ENCODE measurements at places on chromosomes 12 and 14.
A peak's percentile ranks its signal among the peaks of the same experiment; 100 is the strongest.

- DNase-seq: no peak
These were observed 130.9 kb downstream of the SAMD4A start for GRCh38 chr14:54697803-54698202.

DNA sequence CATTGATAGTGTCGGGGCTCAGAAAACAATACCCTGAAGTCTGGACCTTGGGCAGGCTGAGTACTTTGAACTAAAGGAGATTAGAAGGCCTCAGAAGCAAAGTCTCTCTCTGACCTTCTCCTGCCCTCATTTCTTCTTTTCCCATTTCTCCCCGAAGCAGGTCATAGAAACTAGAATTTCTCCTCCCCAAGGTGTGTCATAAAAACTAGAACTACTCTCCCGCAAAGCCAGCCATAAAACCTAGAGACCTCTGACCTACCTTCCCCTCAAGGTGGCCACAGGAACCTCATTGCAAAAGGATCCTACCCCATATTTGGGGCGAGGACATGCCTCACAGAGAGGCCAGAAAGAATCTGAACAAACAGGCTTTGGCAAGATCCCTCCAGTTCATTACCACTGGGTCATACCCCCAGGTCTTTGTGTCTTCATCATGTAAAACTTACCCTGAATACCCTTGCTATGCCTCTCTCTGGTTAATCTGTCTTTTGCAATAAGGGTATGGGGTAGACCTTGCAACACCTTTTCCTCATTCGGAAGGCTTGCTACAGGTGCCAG is 64.7 kb upstream of the ZFP36L1 start:
- no peak for DNase-seq

- DNase-seq: no peak
These were observed 1089.1 kb downstream of the SLC6A15 start for GRCh38 chr12:83823386-83824045.

DNA sequence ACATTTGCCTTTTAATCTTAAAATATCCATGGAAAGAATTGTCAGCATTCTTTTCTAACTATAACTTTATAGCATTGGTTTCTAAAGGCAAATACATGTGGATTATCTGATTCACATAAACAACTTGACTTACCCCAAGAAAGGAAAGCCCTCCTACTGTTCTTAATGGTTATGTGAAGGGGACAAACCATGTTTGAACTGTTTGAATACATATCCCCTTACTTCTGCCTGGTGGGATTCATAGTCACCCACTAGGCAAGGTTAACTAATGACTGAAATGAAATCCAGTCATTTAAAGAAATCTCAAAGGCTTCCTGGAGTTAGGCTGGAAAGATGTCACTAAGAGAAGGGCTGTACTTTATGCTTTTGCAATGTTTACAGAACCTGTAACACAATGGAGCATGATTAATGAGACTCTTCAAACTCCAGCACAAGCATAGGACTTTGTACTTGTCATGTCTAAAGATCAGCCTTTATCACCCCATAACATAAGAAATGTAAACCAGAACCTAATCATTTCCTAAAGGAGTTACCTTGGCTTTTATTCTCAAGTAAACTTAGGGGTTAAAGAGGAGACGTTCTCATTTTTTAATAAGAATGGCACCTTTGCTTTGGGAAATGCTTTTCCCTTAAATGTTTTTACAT is 10.2 kb upstream of the FLRT2 start:
- DNase-seq: no peak

DNA sequence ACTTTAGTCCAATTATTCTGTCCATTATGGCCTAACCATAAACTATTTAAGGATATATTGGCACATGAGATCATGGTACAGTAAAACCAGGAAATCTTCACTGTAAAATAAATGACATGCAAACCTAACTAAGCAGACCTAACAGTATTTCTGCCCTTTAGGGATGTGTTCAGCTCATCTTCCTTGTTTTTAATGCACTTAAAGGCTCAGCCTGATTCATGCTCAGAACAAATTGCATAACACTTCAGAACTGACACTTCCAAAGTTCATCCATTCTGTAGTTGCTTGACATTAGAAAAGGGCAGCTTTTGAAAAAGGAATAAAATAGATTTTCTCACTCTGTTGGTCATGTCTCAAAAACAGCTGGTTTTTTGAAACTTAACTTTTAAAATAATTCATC is 708.5 kb downstream of the C12orf50 start:
- no peak for DNase-seq

DNA sequence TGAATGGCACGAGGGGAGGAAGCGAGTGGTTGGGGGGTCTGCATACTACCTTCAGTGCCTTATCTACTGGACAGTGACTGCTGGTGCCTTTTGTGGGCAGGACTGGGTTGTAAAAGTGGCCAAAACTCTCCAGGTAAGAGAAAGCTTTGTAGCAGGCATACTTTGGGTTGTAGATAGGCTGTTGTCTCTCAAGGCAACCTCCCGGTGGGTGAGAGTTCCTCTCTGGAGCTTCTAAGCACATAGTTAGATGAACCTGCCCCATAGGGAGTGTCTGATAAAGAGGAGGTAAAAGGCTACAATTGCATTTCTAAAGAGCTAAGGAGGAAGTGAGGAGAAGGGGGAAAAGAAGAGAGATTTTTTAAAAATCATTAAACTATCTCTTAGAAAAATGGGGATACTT is 4.2 kb upstream of the DAD1 start:
- DNase-seq: no peak

- DNase-seq: no peak
These were observed 34.7 kb downstream of the GPATCH2L start for GRCh38 chr14:76186308-76187027.

DNA sequence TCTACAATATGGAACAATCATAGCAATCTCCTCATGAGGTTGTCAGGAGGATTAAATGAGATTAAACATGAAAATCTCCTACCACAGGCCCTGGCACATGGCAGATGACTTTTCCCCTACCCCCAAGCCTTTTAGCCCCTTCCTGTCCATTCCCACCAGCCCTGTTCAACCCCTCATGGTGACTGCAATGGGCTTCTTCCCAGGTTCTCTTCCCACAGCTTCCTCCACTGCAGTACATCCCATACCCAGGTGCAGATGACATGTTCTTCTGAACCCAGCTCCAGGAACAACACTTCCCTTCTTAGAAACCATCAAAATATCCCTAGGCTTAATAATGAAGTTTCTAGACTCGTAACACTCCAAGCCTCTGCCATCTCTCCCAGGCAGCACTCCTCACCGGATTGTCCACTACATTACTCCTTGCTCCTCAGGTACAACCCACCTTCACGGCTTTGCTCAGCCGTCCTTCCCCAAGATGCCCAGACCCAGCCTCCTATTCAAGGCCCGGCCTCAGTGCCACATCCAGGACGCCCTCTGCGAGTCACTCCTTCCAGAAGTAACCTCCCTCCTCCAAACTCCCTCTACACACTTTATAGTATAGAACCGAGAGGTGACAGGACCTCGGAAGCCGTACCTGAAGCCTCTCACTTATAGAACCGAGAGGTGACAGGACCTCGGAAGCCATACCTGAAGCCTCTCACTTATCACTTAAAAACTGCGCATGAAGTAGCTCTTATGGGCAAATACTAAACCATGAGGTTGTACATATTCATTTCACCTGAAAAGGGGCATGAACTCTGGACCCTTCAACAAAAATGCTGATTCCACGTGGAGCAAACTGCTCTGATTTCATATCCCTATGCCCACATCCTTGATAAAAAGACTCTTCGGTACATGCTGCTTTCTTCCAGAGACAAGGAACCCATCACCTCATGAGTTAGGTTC is 1.5 kb downstream of the CRACR2A start:
- no peak for DNase-seq

DNA sequence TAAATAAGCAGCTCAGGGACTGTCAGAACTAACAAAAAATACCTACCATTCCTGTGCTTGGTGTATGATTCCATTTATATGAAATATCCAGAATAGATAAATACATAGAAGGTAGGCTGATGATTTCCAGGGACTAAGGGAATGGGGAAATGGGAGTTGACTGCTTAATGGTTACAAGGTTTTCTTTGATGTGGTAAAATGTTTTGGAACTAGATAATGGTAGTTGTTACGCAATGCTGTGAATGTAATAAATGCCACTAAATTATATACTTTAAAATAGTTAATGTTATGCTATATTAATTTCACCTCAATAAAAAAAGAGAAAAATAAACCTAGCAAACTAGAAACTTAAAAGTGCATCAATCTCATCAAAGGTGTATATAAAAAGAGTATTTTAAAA is 41.1 kb downstream of the CEP83 start:
- DNase-seq: no peak

DNA sequence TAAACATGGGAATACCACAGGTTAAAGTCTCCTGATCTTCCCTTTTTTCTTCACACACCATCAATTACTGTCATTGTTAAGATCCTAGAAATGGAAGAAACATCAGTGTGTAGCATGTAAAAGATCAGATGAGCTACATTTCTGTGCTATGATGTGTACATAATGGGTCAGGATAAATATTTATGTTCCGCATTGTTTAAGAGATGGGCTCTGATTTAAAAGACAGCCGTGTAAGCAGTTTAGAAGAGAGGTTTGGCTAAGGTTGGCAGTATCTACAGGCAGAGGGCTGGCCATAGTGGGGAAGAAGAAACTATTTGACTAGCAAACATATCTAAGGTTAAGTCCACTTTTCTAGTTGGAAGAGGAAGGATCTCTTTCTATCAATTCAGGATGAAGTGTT is 49.4 kb downstream of the LRRC9 start:
- DNase-seq: no peak

GRCh38 chr12:89189448-89189847 is 162.9 kb downstream of the DUSP6 start:
- no peak for DNase-seq

GRCh38 chr14:55348766-55349453 is 62.7 kb downstream of the ATG14 start:
- DNase-seq: no peak

- DNase-seq: no peak
These were observed 645 bp downstream of the FOXA1 start for GRCh38 chr14:37594238-37594970.

DNA sequence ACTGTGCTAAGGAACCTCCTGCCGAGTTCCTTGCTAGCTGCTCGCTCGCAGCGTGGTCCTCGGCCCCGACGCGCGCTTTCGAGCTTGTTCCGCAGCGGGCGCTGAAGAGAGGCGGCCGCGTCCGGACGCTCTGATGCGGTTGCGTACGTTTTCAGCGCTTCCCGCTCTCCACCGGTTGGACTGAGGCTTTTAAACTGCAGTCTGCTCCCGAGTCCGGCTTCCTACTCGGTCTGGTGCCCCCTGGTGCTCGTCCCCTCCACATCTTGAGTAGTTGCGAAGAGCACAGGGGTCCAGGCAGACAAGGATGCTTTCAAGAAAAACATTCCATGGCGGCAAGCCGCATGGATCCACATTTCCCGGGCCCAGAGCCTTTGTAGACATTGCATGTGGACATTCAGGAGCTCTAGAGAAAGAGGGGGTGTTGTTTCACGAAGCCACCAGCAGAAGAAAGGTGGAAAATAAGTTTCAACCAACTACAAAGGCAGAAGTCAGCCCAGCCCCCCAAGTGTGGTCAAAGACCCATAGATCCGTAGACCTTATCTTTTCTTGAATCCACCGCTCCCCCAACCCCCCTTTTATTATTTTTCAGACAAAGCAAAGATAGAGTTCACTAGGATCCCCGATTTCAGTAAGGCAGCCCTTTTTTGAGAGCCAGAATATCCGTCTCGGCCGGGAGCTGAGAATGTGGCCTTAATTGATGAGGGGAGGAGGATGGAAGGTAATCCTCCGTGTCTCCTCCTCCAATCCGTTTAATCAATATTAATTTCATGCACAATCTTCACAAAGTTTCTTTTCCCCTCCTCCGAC is 984 bp upstream of the WNK1 start:
- DNase-seq: peak; percentile 72

GRCh38 chr14:35155962-35156361 is 33.6 kb downstream of the PRORP start:
- no peak for DNase-seq

GRCh38 chr12:130872179-130873096 is 572 bp downstream of the RAN start:
- peak; percentile 21 for DNase-seq

DNA sequence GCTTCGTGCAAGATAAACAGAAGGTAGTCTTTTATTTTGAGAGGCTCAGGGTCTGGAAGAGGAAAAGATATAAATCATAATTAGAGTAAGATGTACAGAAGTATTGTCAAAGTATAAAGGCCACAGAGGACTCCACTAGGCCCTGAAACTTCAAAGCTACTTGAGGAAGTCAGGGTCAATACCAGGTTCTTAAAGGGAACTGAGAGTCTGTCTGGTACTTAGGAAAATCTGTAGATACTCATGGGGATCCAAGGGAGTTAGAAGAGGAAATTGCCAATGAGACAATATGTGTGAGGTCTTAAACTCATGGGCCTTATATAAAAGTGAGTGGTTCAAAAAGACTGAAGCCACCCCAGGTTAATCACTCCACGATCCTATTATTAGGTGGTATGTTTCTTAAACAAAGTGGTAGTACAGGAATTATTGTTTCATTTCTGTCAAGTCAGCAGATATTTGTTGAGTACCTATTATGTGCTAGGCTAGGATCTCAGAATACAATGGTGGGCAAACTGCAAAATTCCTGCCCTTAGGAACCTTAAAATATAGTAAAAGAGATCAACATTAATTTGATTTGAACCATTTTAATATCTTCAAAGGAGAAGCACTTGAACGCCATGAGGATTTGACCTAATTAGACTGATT is 314.6 kb downstream of the ADAMTS20 start:
- no peak for DNase-seq

DNA sequence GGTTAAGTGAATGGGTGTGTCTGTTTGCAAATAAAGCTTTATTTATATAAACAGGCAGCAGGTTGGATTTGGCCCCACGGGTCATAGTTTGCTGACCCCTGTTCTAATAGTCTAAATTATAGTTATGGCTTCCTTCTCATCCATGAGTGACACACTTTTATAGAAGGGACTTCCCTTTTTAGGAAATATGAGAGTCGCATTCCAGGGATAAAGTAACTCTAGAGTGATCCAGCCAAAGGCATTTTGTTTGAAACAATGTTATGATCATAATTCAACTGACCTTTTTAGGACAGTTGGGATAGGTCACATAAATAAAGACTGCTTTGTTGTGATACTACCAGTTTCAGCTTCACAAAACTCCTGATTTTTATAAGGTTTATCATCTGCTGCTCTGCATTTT is 87.9 kb downstream of the ALX1 start:
- DNase-seq: no peak

- no peak for DNase-seq
These were observed 64.8 kb upstream of the E2F7 start for GRCh38 chr12:77130193-77130592.
